ENCODE measurements at places on chromosomes 7 and 10. TPM values are rescaled to one million over a fixed set of nuclear protein-coding genes. Genes with fewer than 3 reads are reported as not detected.

Gene LRMDA
- not detected for polyA plus RNA-seq

Gene MBLAC1
- polyA plus RNA-seq: 2.8 TPM

Gene TRIM56
- 4.2 TPM for polyA plus RNA-seq

Gene PDSS1
- 2.5 TPM for polyA plus RNA-seq

Gene GPR22
- polyA plus RNA-seq: not detected

Gene SFTPA1
- not detected for polyA plus RNA-seq

Gene PGAM2
- not detected for polyA plus RNA-seq

Gene FAM20C
- not detected for polyA plus RNA-seq

Gene GPR37
- polyA plus RNA-seq: not detected

Gene ATRNL1
- polyA plus RNA-seq: 0.45 TPM

Gene VPS37D
- not detected for polyA plus RNA-seq

Gene SEMA3C
- not detected for polyA plus RNA-seq

Gene GNGT1
- polyA plus RNA-seq: not detected

Gene CALY
- not detected for polyA plus RNA-seq

Gene SFMBT2
- 2.0 TPM for polyA plus RNA-seq

Gene CDK14
- 22.8 TPM for polyA plus RNA-seq

Gene TMEM254
- polyA plus RNA-seq: 28.0 TPM

Gene PDE1C
- polyA plus RNA-seq: not detected

Gene MAP3K8
- polyA plus RNA-seq: 77.4 TPM

Gene PRPS1L1
- polyA plus RNA-seq: not detected

Gene GJC3
- polyA plus RNA-seq: not detected

Gene CNPY1
- polyA plus RNA-seq: not detected

Gene STARD3NL
- 80.2 TPM for polyA plus RNA-seq

Gene NKX1-2
- not detected for polyA plus RNA-seq

Gene CALCR
- polyA plus RNA-seq: not detected

Gene DCLRE1A
- 3.3 TPM for polyA plus RNA-seq

Gene PLAC9
- not detected for polyA plus RNA-seq

Gene AIMP2
- 24.3 TPM for polyA plus RNA-seq

Gene INPP5A
- polyA plus RNA-seq: 6.7 TPM

Gene GALNT17
- not detected for polyA plus RNA-seq

Gene SLC26A5
- not detected for polyA plus RNA-seq

Gene TLX1
- not detected for polyA plus RNA-seq

Gene CNTNAP2
- 50.5 TPM for polyA plus RNA-seq

Gene NEUROD6
- not detected for polyA plus RNA-seq

Gene CYP2C19
- not detected for polyA plus RNA-seq

Data from naive B cell (primary cell).